AML-193 (cell line): ENCODE measurements at places on chromosomes 3 and 15.

GRCh38 chr15:38127306-38127771 lies 125.3 kb upstream of the SPRED1 start:
- DNase-seq: no peak

- DNase-seq: no peak
Measured at GRCh38 chr3:31106912-31107311, 212.5 kb upstream of the GADL1 start.

DNA sequence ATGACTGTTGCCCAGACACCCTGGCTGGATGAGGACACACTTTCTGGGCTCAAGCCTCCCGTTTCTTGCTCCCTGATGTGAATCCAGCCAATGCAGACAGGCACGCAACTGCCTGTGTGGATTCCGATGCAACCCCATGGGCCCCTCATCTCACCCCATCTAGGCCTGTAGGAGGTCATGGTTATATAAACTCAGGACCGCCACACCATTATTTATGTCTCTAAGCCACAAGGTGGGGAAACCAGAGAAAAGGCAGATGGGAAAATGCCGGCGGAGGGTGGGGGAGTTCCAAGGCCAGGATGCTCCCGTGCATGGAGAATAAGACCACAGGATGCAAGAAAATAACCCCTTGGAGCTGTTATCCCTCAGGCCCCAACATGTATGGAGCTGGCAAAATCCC lies 2.0 kb downstream of the MESP1 start:
- no peak for DNase-seq

DNA sequence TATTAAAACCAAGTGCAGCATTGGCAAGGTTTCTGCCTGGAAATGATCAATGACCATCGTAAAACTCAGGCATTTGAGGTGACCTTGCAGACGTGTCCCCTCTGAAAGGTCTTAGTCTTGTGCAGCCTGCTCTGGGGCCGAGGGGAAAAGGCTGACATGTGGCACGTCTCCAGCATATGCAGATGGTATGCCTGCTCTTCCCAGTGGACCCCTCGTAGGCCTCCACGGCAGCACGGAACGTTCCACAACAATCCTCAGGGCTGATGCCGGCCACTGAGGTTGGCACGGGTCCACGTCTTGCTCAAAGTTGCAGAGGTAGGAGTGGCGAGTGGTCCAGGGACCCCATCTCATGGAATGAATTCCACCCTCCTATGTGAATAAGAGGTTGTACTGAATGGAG lies 247.5 kb upstream of the LYSMD4 start:
- no peak for DNase-seq

DNA sequence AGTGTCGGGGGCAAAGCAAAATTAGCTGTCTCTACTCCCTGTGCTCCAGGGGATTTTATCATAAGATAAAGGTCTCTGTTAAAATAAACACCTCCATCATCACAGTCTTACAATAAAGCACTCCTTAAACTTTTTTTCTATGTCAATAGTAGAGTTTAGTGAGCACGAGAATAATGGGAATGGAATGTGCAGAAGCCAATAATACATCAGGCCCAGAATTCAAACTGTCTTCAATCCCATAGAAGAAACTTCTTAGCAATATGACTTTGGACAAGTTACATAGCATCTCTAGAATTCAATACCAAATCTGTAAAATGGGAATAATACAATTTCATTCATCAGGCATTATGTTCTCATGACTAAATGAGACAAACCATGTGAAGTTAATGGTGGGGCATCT lies 49.0 kb upstream of the EPHA3 start:
- DNase-seq: no peak

DNA sequence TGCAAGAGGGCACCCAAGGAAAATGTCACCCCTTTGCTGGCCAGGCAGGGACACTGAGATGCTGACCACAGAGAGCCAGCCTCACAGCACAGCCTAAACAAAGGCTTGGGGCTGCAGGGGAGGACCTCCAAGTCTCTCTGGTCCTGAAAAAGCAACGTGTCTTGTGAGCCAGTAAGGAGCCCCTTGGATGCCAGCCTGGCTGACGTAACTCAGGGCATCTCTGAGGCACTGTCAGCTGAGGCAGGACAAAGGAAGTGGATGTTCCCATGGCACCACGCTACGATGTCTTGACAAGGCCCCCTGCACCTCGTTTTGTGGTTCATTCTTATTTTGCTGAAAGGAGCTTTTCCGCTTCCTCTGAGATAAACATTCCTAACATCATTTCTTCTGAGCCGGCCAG lies 160.7 kb downstream of the OR4M2 start:
- no peak for DNase-seq

DNA sequence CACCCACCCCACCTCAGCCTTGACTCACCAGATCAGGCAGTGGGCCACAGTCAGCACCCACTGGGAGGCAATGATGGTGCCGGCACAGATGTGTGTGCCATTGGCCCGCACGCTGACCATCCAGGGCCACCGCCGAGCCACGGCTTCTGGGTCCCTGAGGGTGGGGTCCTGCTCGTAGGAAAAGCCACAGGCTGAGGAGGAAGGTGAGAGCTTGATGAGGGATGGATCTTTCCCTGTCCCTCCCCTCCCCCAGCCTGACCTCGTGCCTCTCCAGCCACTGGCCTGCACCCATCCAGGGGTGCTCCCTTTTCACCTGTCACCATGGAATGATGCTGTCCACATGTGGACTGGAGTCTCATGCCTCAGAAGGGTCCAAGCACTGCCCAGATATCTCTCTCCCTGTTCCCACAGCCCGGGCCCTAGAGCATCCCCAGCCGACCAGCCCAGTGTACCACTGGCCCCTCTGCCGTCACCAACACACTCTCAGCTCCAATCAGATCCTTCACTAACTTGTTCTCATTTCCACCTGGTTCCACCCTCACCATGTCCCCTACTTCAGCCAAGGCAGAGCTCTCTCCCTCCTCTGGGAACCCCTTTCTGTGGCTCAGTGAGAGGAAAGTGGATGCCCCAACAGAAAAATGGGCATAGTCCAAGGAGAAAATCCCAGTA lies 2.0 kb downstream of the PRSS50 start:
- DNase-seq: no peak

- DNase-seq: no peak
Measured at GRCh38 chr3:175356899-175357324, 497.8 kb downstream of the NAALADL2 start.

GRCh38 chr15:33988384-33988783 lies 20.1 kb downstream of the CHRM5 start:
- DNase-seq: no peak
